NCI-H526 (cell line): ENCODE measurements at places on chromosomes 12 and 14.
A peak's percentile ranks its signal among the peaks of the same experiment; 100 is the strongest.

DNA sequence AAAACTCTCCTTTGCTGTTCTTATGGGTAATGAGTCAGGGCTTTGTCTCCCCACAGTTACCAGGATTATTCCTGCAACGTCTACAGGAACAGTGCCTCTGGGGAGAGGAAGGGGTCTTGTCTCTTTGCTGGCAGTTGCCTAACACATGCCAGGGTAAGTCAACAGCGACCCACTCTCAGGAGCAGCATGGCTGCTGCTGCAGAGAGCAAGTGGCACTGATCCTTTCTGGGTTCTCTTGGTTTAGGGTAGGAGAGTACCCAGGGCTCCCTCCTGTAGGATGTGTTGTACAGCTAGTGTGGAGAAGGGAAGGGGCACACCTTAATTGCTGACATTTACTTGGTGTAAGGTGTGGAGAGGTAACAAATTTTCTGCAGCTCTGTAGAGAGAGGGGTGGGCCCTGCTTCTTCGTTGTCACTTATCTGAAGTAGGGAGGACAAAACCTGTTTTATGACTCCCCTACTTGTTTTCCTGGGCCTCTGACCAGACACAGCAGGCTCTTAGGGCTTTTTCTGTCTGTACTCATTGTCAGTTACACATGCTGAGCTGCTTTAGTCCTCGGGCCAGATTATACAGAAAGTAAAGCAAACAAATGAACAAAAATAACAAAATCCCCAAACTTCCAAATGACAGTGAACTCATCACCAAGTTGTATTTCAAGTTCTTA, 168.2 kb downstream of the ACSS3 start:
- no peak for DNase-seq

DNA sequence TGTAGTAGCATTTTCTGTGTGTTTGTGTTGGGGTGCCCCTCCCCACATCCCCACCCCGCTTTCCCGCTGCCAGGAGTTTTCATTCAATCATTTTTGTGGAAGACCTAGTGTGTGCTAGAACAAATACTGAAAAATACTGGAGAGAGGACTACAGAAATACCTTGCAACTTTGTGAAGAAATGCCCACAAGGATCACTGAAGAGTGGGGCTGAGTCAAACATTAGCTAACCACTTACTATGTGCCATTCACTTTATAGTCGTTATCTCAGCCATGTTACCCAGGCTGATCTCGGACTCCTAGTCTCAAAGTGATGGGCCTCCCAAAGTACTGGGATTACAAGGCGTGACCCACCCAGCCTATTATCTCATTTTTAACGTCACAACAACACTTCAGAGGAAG, 559 bp upstream of the LMBR1L start:
- no peak for DNase-seq

GRCh38 chr14:23137813-23138535, 18.9 kb upstream of the CEBPE start:
- DNase-seq: no peak

DNA sequence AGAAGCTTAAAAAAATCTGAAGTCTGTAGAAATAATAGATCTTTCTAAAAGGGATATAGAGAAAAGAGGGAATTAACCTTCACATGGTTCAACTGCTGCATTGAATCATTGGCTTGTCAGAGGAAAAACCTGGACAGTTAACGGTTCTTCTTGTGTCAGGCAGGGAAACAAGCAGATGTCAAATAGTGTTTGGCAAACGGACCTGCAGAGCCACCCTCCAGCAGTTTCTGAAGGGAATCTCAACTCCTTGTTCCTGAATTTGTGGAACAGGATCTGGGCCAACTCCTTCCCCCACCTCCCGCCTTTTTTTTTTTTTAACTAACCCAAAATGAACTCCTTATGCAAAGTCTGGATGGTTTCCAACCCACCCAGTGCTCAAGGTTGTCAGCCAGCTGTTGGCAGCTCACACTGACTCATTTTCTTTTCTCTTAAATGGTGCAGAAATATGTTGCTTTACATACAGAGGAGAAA, 187.3 kb downstream of the CAND1 start:
- DNase-seq: no peak

DNA sequence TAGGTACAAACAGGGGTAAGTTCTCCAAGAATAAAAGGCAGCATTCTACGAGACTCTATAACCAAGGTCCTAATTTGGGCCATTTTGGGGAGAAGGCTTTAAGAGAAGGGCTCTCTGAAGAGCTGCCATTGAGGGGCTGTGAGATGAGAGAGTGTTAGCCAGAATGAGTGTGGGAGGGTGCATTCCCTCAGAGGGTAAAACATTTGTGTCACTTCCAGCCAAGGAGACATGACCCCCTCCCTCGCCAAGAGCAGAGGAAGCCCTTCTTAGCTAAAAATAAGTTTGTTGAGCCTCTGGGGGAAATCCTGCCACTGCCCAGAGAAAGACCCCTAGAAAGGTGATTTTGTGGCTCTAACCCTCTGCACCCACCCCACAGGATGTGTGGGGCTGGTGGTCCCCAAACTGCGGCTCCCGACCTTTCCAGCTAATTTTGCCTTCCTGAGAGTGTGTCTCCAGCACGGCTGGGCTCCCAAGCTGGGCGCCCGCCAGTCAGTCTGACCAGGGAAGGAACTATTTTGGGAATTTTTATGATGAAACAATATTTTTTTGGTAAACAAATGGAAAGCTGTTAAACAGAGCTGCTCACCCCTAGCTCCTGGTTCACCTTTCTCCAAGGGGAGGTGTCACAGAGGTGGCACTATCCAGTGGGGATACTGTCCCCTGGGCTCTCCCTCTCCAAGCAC, 65.9 kb upstream of the JDP2 start:
- no peak for DNase-seq

GRCh38 chr14:66445936-66446335, 40.2 kb upstream of the CCDC196 start:
- DNase-seq: peak; percentile 76

GRCh38 chr14:24418492-24418873, 11.0 kb downstream of the CBLN3 start:
- no peak for DNase-seq

DNA sequence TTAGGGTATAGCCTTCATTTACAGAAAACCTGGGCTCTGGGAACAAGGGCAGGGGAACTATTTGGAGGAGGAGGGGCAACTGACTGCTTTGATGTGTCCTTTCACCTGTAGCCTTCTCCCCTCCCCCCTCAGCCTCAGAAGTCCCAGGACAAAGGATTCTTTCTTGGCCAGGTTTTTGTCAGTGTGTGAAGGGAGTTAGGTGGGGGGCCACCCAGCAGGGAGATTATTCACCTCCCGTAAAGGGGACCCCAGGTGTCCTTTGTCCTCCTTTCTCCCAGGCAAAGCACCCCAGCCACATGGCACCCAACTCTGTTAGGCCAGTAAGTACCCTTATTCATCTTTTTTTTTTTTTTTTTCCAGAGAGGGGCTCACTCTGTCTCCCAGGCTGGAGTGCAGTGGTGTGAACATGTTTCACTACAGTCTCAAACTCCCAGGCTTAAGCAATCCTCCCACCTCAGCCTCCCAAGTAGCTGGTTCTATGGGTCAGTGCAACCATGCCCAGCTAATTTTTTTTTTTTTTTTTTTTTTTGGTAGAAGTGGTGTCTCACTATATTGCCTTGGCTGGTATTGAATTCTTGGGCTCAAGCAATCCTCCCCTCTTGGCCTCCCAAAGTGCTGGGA, 723 bp upstream of the NFE2 start:
- DNase-seq: no peak
